ENCODE measurements at places on chromosomes 12 and 14.
A peak's percentile ranks its signal among the peaks of the same experiment; 100 is the strongest.

- no peak overlapping the region for H3K4me3 ChIP-seq
- H3K27ac ChIP-seq, result no peak overlapping the region
- H3K27me3 ChIP-seq, result no peaks in the 10 kb centered on the region
- no peaks in the 10 kb centered on the region for H3K4me1 ChIP-seq
- no peaks in the 10 kb centered on the region for H3K36me3 ChIP-seq
Measured at GRCh38 chr12:95117178-95117599, 43.8 kb upstream of the NR2C1 start.

GRCh38 chr12:69430942-69431590 lies 39.1 kb upstream of the FRS2 start:
- H3K4me1 ChIP-seq, result no peaks in the 10 kb centered on the region
- no peak overlapping the region for H3K4me3 ChIP-seq
- no peaks in the 10 kb centered on the region for H3K27me3 ChIP-seq
- H3K27ac ChIP-seq, result no peak overlapping the region

GRCh38 chr14:57835766-57836165 lies 30.1 kb downstream of the SLC35F4 start:
- H3K36me3 ChIP-seq, result no peaks in the 10 kb centered on the region
- H3K4me1 ChIP-seq, result no peaks in the 10 kb centered on the region
- DNase-seq, result no peak
- H3K27ac ChIP-seq, result no peak overlapping the region
- H3K4me3 ChIP-seq, result no peak overlapping the region
- no peaks in the 10 kb centered on the region for H3K27me3 ChIP-seq

DNA sequence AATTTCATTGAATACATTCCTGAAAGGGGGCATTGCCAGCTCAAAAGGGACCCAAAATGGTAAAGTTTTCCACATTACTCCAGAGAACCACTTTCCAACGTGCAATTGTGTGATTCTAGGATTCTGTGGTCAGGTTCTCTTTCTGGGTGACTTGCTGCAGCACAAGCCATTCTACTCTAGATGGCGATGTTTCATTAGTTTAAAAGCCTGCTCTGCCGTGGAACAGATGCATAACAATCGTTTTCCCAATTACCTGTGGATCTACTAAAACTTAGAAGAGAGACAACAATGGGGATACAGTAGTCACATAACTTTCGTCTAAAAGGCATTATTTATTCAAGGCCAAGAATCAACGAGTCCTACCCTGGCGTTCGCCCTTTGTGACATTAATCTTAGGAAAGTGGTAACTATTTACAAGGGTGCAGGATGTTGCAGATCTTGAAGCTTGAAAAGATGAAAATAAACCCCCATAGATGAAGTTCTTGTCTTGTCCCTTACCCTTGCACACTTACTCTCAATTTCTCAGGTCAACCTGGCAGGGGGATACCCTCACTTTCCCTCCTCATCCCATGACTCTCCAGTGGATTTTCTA lies 400.9 kb downstream of the SNAPC1 start:
- no peak overlapping the region for H3K4me3 ChIP-seq
- no peaks in the 10 kb centered on the region for H3K36me3 ChIP-seq
- DNase-seq, result peak; percentile 28
- no peak overlapping the region for H3K27ac ChIP-seq
- no peaks in the 10 kb centered on the region for H3K4me1 ChIP-seq
- no peaks in the 10 kb centered on the region for H3K27me3 ChIP-seq

- H3K4me3 ChIP-seq, result no peak overlapping the region
- no peak overlapping the region for H3K27ac ChIP-seq
- no peaks in the 10 kb centered on the region for H3K4me1 ChIP-seq
- no peak for DNase-seq
Measured at GRCh38 chr12:53145383-53146260, 34.9 kb upstream of the ZNF740 start.

- no peak overlapping the region for H3K27ac ChIP-seq
- peaks cover 6% of the 10 kb centered on the region for H3K4me1 ChIP-seq
- no peaks in the 10 kb centered on the region for H3K27me3 ChIP-seq
- peaks cover 17% of the 10 kb centered on the region for H3K36me3 ChIP-seq
- no peak for DNase-seq
Measured at GRCh38 chr12:108670066-108670631, 36.5 kb upstream of the SELPLG start.

GRCh38 chr14:74161526-74162158 lies 76.9 kb downstream of the LIN52 start:
- no peaks in the 10 kb centered on the region for H3K4me1 ChIP-seq
- no peaks in the 10 kb centered on the region for H3K27me3 ChIP-seq
- no peak overlapping the region for H3K4me3 ChIP-seq

- H3K4me1 ChIP-seq, result peaks cover 10% of the 10 kb centered on the region
- no peak overlapping the region for H3K4me3 ChIP-seq
- no peaks in the 10 kb centered on the region for H3K27me3 ChIP-seq
- peaks cover 57% of the 10 kb centered on the region for H3K36me3 ChIP-seq
- no peak for DNase-seq
Measured at GRCh38 chr12:121534495-121535148, 46.2 kb downstream of the KDM2B start.

DNA sequence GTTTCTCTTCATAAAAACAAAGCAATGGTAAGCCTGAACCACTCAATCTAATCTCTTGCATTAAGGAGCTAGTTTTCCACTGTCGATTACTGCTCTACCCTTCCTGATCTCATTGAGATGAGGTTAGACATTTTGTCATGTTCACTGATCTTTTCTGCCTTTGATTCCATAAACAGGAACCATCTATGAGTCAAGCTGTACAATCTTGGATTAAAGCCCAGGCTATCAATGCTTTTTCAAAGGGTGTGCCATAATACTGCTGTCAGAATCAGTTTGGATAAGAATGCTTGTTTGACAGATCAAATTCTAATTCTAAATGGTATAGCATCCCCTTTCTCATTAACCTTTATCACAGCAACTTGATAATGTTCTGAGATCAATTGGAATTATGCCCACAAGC lies 16.1 kb downstream of the GRIP1 start:
- no peaks in the 10 kb centered on the region for H3K4me1 ChIP-seq
- no peak overlapping the region for H3K27ac ChIP-seq
- no peaks in the 10 kb centered on the region for H3K27me3 ChIP-seq

DNA sequence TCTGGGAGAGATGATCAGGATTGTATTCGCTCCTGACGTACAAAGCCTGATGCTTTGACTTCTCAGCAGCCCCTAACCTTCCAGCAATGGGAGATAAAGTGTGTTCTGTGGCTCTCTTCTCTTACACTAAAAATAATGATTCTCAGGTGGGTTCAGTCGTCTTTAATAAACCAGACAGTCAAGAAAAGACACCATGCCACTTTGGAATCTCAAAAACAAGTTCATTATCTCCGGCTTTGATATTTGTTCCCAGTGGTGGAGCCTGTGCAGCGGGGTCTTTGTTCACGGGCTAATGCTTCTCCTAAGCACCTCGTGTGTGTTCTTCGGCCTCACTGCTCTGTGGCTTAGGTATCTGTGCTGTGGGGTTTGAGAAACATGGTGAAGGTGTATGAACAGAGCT lies 1.6 kb downstream of the ACVR1B start:
- H3K4me3 ChIP-seq, result peak overlapping the region; percentile 92
- no peaks in the 10 kb centered on the region for H3K36me3 ChIP-seq
- no peak overlapping the region for H3K27ac ChIP-seq
- no peak for DNase-seq
- H3K4me1 ChIP-seq, result peaks cover 38% of the 10 kb centered on the region

DNA sequence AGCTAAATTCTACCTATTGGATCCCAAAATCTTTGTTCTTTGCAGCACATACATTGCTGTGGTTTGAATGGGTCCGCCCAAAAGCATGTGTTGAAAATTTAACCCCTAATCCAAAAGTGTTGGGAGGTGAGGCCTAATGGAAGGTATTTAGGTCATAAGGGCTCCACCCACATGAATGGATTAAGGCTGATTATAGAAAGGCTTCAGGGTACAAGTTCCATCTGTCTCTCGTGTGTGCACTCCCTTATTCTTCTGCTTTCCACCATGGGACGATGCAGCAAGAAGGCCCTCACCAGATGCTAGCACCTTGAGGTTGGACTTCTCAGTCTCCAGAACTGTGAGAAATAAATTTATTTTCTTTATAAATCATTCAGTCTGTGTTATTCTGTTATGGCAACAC lies 190.9 kb downstream of the SOX5 start:
- no peak overlapping the region for H3K4me3 ChIP-seq
- no peaks in the 10 kb centered on the region for H3K4me1 ChIP-seq
- no peaks in the 10 kb centered on the region for H3K36me3 ChIP-seq
- H3K27me3 ChIP-seq, result no peaks in the 10 kb centered on the region

DNA sequence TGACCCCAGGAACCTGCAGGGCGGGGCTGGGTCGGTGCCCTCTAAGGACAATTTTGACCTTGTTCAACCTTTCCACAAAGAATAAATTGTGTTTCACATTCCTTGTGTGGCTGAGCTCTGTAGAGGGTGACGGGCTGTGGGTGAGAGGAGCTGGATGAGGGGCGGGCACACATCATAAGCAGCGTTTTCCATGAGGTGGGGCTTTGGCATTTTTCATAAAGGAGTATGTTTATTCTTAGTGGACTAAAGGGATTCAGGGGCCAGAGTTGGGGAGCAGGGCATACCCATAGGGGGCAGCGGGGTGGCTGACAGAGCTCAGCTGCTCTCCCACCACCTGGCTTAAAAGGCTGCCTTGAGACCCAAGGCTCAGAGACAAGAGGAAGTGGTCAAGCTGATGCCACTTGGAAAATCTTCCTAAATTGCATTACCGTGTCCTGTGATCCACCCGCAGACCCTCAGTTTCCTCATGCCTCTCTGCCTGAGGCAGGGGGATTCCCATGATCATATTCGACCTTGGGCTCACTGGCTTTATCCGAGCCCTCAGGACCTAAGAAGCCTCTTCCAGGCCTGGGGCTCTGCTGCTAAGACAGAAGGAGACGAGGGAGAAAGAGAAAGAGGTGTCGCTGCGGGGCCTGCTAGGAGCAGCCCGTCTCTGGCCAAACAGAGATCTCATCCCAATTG lies 11.4 kb downstream of the MMP14 start:
- DNase-seq, result no peak
- no peak overlapping the region for H3K27ac ChIP-seq
- H3K4me1 ChIP-seq, result peaks cover under 1% of the 10 kb centered on the region
- no peaks in the 10 kb centered on the region for H3K36me3 ChIP-seq
- peaks cover 22% of the 10 kb centered on the region for H3K27me3 ChIP-seq

- H3K27ac ChIP-seq, result no peak within 1 kb of the TSS
- no peak for DNase-seq
- no peaks in the 10 kb centered on the region for H3K36me3 ChIP-seq
- H3K4me3 ChIP-seq, result no peak within 1 kb of the TSS
Measured at GRCh38 chr12:117968826-117969659, at the start of gene KSR2. KSR2 (minus strand) TSS chr12:117968990; CDS start chr12:117968255, 735 bp downstream.

- no peaks in the 10 kb centered on the region for H3K27me3 ChIP-seq
- no peak overlapping the region for H3K27ac ChIP-seq
- DNase-seq, result no peak
- no peaks in the 10 kb centered on the region for H3K36me3 ChIP-seq
Measured at GRCh38 chr12:75905922-75906321, 125.7 kb downstream of the PHLDA1 start.
